Esophagus squamous epithelium (tissue), 5 donors: ENCODE measurements at places on chromosomes 7 and 10.

GRCh38 chr10:8174762-8175161 lies 120.3 kb downstream of the GATA3 start:
- DNase-seq, result no peak

GRCh38 chr10:30749385-30749784 lies 119.8 kb upstream of the LYZL2 start:
- DNase-seq, result no peak

GRCh38 chr10:59068581-59069191 lies 107.8 kb upstream of the PHYHIPL start:
- DNase-seq, result no peak

DNA sequence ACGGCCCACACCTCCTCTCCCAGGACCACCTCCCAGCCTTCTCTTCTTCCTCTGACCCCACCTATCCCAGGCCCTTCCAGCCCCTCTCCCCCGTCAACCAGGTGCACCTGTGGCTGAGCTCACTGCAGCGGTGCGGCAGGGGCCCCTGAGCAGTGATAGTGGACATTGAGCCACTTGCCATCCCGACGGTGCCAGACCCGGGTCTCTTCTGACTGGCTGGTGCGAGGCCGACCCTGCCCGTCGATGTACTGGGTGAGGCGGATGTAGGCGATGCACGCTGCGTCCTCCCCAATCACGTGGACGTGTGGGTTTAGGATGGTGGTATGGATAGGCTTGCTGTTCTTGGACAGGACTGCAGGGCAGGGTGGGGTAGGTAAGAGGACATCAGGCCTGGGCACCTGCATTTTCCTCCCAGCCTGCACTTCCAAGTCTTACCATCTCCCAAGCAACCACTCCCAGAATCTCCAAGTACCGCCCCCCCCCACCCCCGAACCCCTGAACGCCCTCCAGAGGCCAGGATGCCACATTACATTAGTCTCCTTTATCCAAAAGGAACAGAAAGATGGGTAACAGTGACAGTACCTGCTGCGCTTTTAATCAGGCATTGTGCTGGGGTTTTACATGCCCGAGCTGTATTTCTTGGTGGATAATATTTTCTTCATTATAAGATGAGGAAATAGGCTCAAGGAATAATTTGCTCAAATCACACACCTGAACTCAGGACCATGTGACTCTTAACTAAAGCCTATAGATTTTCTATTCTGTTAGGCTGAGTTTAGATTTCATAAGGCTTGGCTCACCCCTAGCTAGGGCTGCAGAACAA lies 3.7 kb upstream of the NDST2 start:
- DNase-seq, result no peak

DNA sequence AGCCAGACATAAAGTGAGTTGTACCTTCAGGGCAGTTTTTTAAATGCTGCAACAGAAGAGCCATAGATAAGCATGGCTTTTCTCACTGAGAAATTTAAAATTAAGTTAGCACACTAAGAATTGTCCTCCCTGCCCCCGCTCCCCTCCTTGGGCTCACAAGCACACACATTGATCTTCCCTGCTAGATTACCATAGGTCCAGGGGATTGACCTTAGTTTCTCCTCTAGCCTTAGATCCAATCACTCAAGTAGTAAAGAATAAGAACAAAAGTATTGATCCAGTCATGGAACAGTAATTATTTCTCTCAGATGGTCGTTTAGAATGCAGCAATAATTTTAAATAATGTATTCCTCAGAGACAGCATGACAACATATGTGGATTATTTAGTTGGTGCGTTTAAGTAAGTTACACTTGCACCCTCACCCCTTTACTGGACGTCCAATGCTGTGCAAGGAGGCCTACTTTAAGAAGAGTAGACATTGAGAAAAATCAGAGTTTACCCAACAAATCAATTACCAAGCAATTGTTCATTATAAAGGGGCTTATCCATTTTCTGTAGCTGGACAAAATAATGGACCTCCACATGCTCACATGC lies 683.5 kb upstream of the GALNT17 start:
- no peak for DNase-seq

GRCh38 chr7:119270045-119270464 lies 1002.9 kb upstream of the KCND2 start:
- no peak for DNase-seq

GRCh38 chr10:31095677-31096560 lies 64.3 kb upstream of the ZNF438 start:
- no peak for DNase-seq

DNA sequence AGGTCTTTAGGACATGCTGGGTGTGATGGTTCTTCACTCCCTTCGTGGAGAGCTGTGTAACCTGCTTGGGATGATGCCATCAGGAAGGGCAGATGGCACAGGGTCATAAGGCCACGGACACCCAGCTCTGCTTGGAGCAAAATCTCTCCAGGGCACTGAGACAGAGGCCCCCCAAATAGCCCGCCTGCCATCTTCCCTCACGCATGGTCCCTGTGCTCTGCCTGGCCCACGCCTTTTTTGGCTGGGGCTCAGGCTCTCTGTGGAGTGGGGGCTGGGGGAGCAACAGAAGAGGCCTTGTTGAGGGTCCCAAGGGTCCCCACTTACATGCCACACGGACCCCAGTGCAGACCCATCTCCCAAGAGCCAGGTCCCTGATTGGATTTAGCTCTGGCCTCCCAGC lies 93.3 kb upstream of the RET start:
- DNase-seq, result no peak

DNA sequence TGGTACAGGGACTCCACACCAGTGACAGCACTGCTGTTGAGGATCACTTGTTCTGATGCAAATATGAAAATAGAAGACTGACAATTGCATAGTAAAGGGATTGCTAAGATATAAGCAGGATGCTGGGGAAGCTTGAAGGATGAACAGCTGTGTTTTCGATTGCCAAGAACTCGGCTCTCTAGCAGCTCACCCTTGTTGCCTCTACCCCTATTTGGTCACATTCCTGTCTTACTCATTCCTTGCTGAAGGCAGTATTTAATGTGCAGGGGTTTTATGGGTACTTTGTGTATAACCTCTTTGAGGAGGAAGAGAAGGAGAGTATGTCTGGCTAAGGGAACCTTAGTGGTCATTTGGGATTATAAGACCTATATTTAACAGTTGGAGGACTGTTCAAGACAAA lies 218.8 kb downstream of the AUTS2 start:
- no peak for DNase-seq
